Activated T-cell treated with anti-CD3 and anti-CD28 coated beads for 48 hours (primary cell): ENCODE measurements at places on chromosomes 11 and 22.

- DNase-seq, result no peak
Observed at GRCh38 chr22:47576908-47577307, 814.5 kb downstream of the TBC1D22A start.

DNA sequence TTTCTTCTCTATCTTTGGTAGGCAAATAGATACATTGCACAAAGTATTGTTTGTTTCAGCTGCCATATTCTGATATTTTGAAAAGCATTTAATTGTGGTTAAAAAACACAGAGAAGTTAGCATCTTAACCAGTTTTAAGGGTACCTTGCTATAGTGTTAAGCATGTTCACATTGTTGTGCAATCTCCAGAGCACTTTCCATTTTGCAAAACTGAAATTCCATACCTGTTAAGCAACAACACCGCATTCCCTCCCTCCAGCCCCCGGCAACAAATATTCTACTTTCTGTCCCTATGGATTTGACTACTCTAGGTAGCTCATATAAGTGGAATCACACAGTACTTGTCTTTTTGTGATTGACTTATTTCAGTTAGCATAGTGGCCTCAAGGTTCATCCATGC lies 33.9 kb downstream of the CNTF start:
- DNase-seq, result no peak

GRCh38 chr22:19680287-19680881 lies 33.9 kb upstream of the SEPTIN5 start:
- no peak for DNase-seq

DNA sequence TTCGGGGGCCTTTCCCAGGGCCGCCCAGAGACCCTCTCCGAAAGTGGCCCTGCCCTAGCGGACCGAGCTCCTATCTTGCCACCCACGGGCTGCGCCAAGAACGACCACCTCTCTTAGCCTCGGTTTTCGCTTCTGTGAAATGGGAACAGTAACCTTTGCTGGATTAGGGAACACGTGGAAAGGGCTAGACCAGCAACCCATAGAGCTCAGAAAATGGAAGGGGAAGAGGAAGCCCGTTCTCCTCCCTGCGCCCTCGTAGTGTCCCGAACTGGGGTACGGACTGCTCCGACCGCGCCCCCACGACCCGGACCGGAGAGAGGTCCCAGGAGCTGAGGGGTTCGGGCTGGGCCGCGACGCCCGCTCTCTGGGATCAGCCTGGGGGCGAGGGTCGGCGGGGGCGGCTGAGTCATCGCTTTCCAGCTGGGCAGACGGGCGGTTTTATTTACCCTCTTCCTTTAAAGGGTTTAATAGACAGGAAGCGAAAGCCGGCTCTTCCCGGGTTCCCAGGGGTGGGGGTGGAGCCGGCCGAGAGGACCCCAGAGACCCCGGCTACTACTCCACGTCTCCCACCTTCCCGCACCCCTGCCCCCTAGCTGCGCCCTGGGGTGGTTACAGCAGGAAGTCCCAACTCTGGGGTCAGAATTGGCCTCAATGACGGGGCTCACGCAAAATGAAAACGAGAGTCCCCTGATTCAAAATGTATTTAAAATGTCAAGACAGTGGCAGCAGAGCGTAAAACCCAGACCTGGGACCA lies 907 bp upstream of the PHLDA2 start:
- DNase-seq, result no peak

GRCh38 chr22:46239261-46240048 lies 10.6 kb downstream of the CDPF1 start:
- no peak for DNase-seq

- peak; percentile 79 for DNase-seq
Observed at GRCh38 chr22:30386960-30387827, at the start of gene RNF215. TSS of gene RNF215 (minus strand) at chr22:30387411. CDS start at chr22:30387313, 98 bp downstream.

- DNase-seq, result no peak
Observed at GRCh38 chr11:33751878-33752277, 15.7 kb upstream of the CD59 start.

DNA sequence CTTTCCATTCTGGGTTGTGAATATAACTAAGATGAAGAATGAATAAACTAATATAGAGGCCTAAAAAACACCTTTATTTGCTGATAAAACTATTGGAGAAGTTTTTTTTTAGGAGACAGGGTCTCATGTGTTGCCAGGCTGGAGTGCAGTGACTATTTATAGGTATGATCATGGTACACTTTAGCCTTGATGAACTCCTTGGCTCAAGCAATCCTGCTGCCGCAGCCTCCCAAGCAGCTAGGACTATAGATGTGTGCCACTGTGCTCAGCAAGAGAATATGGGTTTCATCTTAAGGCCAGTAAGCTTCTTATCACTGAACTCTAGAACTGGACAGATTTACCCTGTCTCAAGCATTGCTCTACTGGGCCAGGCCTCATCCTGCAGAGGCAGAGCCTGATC lies 26.6 kb downstream of the CCDC90B start:
- DNase-seq, result no peak

GRCh38 chr11:27075192-27075591 lies 34.6 kb downstream of the BBOX1 start:
- DNase-seq, result no peak

DNA sequence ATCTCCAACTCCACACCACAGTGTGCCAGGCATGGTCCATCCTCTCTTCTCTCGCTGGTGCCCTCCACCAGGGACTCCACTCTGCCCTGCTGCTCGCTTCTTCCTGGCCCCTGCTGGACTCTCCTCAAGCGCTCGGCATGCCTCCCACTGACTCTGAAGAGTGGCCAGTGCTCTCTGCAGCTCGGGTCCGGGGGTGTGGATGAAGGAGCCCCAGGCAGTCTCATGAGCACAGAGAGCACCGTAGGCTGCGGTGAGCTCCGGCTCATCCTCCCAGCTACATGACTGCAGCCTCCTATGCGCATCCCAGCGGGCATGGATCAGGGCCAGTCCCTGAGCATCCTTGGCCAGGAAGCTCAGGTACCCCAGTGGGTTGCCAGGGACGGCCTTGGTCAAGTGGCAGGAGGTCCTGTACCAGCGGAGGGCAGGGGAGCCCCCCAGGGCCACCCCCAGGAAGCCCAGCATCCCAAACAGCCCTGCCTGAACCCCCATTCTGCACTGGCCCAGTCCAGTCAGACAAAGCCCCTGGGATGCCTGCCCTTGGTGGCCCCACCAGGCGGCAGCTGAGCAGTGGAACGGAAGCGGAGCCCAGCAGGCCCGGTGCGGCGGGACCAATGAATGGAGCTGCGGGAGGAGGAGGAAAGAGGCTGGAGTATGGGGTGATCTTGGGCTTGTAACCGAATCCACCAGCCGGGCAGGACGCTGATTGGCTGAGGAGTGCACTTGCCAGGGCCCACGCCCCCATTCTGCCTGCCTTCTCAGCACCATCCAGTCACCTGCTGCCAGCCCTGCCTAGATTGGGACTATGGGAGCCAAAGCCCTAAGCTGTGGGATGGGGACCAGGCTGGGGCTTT lies at the start of gene PLA2G3:
Gene PLA2G3, minus strand, starts transcription at position 643 of the 851 bp plus-strand sequence. Its CDS starts 154 bp downstream, at position 489.
- DNase-seq, result no peak

DNA sequence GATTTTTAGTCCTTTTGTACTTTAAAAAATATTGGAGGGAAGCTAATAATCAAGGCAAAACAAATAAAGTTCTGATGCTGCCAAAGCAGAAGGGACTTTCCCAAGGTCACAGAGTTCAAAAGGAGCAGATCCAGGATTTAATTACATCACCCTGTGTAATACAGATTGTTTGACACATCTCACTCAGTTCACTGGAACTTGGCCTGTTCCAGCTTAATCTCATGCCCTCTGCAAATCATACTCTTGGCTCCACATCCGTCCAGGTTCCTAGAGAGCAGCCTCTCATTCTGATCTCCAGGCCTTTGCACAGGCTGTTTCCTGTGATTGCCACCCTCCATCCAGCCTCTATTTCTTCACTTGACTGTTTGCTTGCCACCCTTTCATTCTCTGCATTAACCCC lies 151.7 kb downstream of the SPON1 start:
- DNase-seq, result no peak

DNA sequence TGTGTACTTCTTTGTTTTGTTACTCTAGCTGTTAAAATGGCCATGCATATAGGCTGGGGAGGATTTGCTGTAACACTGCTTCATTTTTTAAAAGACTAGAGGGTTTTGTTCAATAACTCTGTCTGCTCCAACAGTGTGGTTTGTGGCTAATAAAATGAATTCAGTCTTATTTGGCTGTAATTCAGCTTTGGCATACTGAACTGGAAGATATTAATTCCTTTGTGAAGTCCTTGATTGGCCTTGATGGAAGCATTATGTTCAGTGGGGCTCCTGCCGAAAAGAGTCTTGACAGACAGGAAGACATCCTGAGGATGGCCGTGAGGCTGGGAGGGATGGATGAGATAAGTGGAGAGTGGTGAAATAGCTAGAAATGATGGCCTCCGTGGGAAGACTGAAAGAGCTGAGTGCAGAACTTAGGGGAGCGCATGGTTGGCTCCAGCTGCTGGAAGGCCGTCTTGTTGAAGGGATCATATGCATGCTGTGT lies 44.8 kb upstream of the MYO18B start:
- no peak for DNase-seq

GRCh38 chr11:44307340-44308099 lies 2.4 kb downstream of the ALX4 start:
- no peak for DNase-seq

DNA sequence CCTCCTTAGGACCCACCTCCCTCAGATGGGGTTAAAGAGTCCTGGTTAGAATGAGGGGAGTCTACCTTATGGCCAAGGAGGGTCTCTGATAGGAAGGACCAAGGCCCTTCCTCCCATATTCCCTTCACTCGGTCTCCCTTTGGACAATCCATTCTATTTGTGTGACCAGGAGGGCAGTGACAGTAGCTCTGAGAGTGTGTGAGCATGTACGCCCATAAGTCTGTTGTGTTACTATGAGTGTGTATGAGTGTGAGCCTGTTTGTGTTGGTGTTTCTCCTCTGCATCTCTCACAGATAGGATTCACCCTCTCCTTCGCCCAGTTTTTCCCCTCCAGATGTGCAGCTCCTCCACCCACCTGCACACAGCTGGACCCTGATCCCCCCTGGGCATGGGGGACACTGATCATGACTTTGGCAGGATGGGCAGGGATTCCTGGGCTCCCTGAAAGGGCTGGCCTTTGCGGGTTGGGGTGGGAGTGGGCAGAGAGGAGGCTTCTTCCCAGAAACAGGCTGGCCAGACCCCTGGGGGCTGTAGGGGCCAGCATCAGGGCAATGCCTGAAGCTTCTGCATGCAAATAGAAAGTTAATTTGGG lies 14.5 kb downstream of the PHLDB1 start:
- no peak for DNase-seq

- DNase-seq, result no peak
Observed at GRCh38 chr22:44020981-44021380, 3.1 kb upstream of the PARVB start.

- DNase-seq, result no peak
Observed at GRCh38 chr11:72580642-72580950, 93.6 kb downstream of the PDE2A start.

DNA sequence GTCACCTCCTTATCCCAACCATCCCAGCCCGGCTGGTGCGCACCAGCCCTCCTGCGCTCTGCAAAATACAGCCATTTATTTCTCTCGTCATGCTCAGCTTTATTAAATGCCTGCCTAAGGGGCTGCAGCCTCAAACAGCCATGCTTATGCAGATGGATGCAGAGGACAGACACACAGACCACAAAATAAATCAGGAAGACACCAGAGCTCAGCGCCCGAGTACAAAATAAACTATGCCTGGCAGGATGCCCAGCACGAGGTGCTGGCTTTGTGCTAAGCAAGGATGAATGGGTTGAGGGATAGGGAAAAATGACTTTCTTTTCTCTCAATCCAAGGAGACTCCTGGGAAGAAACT lies 70.5 kb downstream of the RPUSD4 start:
- DNase-seq, result no peak

DNA sequence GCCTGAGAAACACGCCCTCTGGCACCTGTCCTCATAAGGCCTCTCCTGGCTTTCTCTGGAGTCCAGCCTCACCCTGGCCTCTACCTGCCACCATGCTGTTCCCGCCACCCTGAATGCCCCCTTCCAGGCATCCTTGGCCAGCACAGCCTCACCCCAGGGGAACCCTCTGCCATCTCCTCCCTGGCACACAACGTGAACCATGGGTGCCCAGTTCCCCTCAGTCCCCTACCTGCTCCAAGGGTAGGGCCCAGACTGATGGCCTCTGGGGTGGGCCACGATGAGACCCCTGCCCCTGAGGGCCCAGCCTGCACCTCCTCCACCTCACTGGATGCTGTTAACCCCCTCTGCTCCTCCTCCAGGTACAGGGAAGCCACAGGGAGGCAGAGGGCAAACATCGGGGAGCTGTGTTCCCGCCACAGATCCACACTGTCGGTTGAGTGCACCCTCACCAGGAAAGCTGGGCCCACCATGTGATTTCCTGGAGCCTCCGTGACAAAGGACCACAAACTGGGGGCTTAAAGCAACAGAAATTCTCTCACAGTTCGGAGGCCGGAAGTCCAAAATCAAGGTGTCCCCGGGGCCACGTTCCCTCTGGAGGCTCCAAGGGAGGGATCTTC lies 169.6 kb downstream of the BRD1 start:
- DNase-seq, result no peak

DNA sequence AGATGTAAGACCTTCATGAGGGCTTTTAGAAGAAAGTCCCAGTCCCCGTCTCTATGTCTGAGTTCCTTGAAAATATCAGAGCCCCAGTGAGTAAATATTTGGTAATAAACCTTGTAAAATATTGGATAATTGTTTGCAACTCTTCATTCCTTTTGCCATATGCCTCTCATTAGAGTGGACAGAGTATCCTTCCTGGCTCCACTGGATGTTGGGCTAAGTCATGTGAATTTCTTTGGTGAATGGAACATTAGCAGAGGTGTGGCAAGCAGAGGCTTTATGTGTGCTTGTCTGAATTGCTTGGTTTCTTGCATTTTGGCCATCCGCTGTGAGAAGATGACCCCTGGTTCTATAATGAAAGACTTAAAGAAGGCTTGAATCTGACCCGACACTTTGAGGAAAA lies 490.3 kb downstream of the METTL15 start:
- DNase-seq, result no peak

GRCh38 chr11:63719001-63719400 lies 37.7 kb downstream of the RTN3 start:
- DNase-seq, result no peak

- DNase-seq, result no peak
Observed at GRCh38 chr11:16606784-16607674, 131.4 kb upstream of the C11orf58 start.

DNA sequence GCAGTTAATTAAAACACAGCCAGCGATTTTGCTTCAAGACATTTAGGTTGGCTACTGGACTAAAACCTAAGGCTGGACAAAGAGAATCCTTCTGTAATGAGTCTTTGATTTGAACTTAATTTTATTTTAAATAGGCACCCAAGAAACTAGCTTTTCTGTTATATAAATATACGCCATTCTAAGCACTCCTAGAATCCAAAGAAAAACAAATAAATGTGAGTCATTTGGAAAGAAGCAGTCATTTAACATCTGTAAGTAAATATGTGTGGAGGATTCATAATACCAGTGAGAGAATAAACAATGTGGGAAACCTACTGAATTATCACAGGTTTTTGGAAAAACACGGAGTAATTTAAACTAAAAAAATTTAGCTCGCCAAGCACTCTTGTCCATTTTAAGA lies 1.2 kb upstream of the TECTA start:
- no peak for DNase-seq

- DNase-seq, result no peak
Observed at GRCh38 chr11:95711945-95712221, 77.7 kb downstream of the FAM76B start.
